ENCODE measurements at places on chromosomes 2 and 18. TPM values are rescaled to one million over a fixed set of nuclear protein-coding genes. Genes with fewer than 3 reads are reported as not detected.

DNA sequence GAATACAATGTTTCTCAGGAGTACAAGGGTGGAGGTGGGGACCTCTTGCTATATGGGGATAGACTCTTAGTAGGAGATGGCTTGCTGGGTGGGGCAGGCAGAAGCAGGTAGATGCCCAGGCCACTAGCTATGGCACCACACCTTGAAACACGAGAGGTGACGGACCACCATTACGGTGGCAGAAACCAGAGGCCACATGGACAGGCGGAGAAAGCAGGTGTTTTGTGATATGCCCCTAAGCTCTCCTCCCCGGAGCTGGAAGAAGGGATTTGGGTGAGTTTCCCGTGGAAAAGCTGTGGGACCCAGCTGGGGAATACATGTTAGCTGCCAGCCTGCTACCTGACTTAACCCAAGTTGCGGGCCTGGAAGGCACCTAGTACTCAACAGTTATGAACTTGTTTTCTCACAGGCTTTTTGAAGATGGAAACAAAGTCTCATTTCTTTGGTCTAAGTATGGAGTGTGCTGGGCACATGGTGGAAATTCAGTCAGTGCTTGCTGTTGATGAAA, 16.7 kb downstream of the PLA2R1 start:
- DNase-seq = no peak

DNA sequence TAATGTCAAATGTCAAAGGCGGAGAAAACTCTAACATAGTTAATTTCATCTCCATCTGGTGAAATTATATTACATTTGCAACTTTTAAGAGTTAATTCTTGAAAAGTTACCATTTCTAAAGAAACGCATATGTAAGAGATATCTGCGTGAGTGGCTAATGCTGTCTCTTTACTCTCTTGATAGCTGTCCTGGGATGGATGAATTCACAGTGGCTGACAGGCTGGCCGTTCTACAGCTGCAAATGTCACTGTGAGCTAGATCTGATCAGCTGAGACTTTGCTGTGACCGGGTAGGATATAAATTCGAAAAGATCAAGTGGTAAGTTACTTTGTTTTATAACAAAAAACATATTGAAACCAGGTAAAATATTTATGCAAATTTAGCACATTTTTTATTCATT, 557.1 kb upstream of the DDX18 start:
- no peak for DNase-seq

GRCh38 chr2:42787788-42788477, 4.5 kb downstream of the HAAO start:
- no peak for DNase-seq

DNA sequence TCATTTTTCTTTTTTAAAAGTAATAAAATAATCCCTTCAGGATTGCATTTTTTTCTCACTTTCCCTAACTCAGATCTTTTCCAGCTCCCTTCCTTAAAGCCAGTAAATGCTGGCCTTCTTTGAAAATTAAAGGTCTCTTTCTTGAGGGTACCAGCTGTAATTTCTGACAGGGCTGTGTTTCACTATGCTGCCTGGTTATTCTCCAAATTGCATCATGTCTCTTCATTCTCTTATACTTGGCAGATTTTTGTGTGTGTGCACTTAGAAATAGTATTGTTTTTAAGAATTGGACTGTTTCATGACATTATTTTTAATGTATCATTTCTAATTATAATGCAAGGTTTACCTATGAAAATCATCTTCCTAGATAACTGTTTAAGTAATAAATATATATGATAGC, 72.0 kb upstream of the EPB41L5 start:
- DNase-seq = no peak

DNA sequence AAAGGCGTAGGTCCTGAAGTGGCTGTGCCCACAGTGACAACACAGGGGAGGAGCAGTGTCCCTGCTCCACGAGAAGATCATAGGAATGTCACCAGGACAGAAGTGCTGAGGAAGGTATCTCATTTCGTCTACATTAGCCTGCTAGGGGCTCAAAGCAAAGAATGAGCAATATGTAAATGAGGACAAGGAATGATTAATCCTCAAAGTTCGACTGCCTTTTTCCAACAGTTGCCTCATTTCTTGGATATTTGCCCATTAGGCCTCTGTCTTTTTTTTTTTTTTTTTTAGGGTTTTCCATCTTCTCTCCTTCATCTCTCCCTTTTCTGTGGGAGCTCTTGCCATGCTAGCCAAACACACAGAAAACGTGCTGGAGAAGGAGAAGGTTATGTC, 105.2 kb upstream of the ARHGAP28 start:
- DNase-seq = no peak

DNA sequence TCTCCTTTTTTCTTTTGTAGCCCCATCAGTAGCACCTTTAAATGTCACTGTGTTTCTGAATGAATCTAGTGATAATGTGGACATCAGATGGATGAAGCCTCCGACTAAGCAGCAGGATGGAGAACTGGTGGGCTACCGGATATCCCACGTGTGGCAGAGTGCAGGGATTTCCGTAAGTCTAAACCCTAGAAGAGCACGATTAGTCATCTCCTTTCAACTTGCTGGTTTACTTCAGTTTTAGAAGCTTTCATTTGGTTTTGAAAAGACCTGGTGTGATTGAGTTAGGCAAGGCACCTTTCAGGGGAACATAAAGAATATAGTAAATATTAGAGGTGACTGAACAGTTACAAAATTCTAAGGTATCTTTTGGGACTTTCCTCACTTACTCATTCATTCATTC, 72.2 kb upstream of the TMEM87B start:
- no peak for DNase-seq

- DNase-seq = no peak
Observed at GRCh38 chr2:236215196-236215595, 47.0 kb upstream of the GBX2 start.

DNA sequence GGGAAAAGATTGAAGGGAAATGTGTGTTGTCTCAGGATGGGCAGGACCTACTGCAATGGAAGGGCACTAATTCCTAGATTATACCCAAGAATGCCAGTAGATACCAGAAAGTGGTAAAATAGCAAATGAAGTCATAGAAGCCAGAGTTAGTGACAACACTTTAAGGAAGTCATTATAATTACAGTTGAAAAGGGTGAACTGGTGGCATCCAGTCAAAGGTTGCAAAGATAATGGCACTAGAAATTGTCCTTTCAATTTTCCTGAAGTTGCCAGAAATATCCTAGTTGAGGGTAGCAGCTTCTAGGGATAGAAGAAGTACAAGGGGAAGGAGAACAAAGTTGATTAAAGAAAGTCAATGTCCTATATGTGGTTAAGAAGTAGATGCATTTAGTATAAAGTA, 68.8 kb upstream of the GLS start:
- no peak for DNase-seq

- DNase-seq = no peak
Observed at GRCh38 chr2:149040451-149040850, 2.0 kb downstream of the LYPD6B start.

- DNase-seq = no peak
Observed at GRCh38 chr2:1136067-1136466, 185.4 kb downstream of the SNTG2 start.

DNA sequence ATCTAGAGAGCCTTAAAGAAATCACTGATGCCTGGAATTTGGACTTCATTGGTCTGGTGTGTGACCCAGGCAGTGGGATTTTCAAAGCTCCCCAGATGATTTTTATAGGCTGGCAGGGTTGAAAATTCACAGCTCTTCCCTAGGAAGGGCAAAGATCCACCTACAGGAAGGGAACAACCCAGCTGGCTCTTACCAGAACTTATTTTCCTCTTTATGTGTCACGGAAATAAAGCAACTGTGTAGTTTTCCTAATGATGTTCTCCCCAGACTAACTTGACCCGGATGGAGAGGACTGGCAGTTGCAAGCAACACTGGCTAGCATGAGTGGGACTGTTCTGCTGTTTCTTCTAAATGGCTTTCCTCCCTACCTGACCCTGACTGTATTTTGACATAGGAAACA, 235.6 kb downstream of the ALPK2 start:
- DNase-seq = no peak

DNA sequence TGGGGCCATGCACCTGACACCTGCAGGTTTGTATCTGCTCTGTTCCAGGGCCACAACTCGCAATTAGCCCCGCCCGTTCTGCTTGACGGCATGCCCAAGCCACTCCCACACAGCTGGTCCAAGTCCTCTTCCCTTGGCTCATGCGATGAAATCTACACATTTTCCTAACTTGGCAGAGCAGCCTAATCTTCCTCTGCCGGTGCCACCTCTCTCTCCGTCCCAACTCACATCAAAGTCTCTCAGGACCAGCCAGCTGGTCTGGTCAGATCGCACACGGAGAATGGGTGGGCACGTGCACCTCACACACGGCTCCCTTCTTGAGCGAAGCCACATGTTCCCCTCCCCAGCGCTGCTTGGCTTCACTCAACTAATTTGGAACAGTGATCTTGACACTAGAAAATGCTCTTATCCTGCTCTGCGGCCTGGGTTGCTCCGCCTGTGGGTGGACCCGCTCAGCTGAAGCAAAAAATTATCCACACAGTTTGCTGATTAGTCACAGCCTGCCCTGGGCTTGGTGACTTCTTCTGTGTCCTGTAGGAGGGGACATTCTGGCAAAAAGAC, 176.7 kb downstream of the NRP2 start:
- DNase-seq = no peak

- DNase-seq = no peak
Observed at GRCh38 chr18:23798249-23798648, 109.0 kb downstream of the LAMA3 start.

DNA sequence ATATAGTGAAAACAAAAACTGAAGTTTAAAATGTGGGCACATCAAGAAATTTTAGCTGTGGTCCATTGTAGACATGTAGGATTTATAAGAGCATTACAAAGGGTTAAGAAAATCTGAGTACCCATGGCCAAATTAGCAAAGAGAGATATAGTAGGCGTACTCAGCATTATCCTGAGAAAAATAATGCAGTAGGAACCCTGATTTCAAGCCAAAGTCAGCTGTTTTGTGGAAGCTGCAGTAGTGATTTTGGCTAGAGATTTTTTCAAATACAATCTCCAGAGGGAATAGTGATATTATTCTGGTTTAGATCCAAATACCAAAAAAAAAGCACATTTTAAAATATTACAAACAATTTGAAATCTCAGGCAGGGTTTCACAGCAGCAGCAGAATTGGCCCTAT, 450.9 kb downstream of the FBXO15 start:
- no peak for DNase-seq

DNA sequence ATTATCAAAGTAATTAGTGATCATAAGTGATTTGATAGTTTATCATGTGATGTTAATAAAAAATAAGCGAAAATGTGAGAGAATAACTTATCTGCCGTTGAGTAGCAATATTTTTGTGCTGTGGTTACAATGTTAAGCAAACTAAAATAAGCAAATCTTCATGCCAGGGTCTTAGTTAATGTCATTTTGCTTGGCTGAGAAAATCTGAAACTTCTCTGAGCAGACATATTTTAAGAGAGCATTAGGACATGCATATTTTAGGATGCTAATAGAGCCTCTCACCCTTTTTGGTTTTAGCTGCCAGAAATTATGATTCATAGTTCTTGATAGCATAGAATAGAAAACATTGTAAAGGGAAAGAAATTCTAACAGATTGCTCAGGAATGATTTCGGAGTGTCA, 233.5 kb upstream of the ZEB2 start:
- no peak for DNase-seq

GRCh38 chr2:88190808-88191721, 20.9 kb downstream of the THNSL2 start:
- no peak for DNase-seq

DNA sequence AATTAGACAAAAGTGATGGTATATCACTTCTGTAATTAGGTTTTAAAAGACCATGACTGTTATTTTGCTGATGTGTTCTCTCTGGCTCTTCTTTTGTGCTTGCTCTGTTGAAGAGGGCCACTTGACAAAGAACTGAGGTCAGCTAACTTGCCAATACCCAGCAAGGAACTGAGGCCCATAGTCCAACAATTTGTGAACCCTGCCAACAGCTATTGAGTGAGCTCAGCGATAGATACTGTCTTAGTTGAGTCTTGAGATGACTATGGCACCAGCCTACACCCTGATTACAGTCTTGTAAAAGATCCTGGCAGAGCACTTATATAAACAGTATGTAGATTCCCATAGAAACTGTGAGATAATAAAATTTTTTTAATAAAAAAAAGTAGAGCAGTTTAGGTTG, 103.0 kb downstream of the BMPR2 start:
- DNase-seq = no peak

DNA sequence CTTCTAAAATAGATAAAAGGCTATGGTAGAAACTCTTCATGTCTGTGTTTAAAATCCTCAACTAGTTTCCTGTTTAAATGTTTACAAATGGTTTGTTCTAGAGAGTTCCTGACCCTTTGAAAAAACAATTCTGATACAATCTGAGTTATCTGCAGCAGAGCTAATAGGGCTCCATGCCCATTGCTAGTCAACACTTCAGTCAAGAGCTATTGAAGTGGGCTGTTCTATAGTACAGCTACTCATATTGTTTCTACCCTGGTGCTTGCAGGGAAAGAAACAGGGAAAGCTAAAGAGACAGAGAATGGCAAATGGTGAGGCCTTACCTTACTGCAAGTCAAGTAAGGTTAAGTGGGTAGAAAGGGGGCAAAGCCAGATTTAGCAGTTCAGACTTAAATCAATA, 112.3 kb upstream of the CAVIN2 start:
- DNase-seq = no peak

DNA sequence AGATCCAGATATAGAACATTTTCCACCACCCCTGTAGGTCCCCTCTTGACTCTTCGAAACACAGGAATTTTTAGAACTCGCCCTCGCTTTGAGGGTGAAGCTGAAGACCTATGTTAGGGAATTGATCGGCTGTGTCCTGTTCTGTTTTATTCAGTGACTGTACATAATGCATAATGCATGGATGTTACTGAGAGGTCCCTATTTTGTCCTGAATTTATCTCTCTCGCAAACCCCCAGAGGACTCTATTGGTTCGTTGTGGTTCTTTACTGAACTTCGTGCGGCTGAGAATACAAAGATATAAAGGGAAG, 431 bp upstream of the EIF5B start:
- no peak for DNase-seq

MLPH gene
- total RNA-seq = 41.1 TPM

ITGB6 gene
- 9.5 TPM for total RNA-seq

ADRA2B gene
- total RNA-seq = 0.93 TPM

GRHL1 gene
- 112 TPM for total RNA-seq

CNDP1 gene
- 1.1 TPM for total RNA-seq

ACMSD gene
- total RNA-seq = 0.56 TPM

DSC3 gene
- 633 TPM for total RNA-seq

CHN1 gene
- 2.5 TPM for total RNA-seq

PHOSPHO2 gene
- total RNA-seq = 4.0 TPM

ANKRD53 gene
- total RNA-seq = not detected

OTOF gene
- total RNA-seq = 0.16 TPM
